ENCODE measurements at places on chromosomes 2 and 18. TPM values are rescaled to one million over a fixed set of nuclear protein-coding genes. Genes with fewer than 3 reads are reported as not detected.

The TMEFF2 gene
- not detected for total RNA-seq

- H3K27ac ChIP-seq = no peak overlapping the region
- H3K4me3 ChIP-seq = no peak overlapping the region
- DNase-seq = no peak
- H3K27me3 ChIP-seq = no peaks in the 10 kb centered on the region
- H3K4me1 ChIP-seq = no peaks in the 10 kb centered on the region
Measured at GRCh38 chr2:163646687-163647086, 89.1 kb downstream of the FIGN start.

GRCh38 chr2:18273205-18273604, 287.2 kb downstream of the RDH14 start:
- no peaks in the 10 kb centered on the region for H3K27me3 ChIP-seq
- H3K27ac ChIP-seq = no peak overlapping the region
- no peak for DNase-seq
- H3K4me3 ChIP-seq = no peak overlapping the region

GRCh38 chr2:193679847-193680246, 1485.1 kb upstream of the TMEFF2 start:
- H3K4me1 ChIP-seq = no peaks in the 10 kb centered on the region
- no peak overlapping the region for H3K4me3 ChIP-seq
- H3K27ac ChIP-seq = no peak overlapping the region
- DNase-seq = no peak
- no peaks in the 10 kb centered on the region for H3K27me3 ChIP-seq

- H3K36me3 ChIP-seq = peaks cover 9% of the 10 kb centered on the region
- no peak for DNase-seq
- peaks cover 3% of the 10 kb centered on the region for H3K4me1 ChIP-seq
- no peaks in the 10 kb centered on the region for H3K27me3 ChIP-seq
- H3K4me3 ChIP-seq = no peak overlapping the region
Measured at GRCh38 chr2:43897492-43897891, 58.7 kb downstream of the ABCG8 start.

DNA sequence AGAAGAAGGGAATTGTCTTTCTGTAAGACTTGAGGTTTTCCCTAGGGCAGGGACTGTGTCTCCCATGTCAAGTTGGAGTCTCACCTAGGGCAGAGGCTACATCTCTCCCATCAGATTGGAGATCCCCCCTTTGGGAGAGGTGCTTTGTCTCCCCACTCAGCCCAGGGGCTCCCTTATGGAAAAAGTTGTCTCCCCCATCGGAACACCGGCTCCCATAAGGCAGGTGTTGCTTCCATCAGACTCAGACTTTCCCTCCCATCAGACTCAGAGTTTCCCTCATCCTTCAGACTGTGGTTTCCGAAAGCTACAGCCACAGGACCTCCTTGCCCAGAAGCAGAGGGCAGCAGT, 5.8 kb downstream of the ANKRD53 start:
- no peaks in the 10 kb centered on the region for H3K27me3 ChIP-seq
- no peak overlapping the region for H3K4me3 ChIP-seq
- H3K4me1 ChIP-seq = peaks cover 8% of the 10 kb centered on the region
- H3K27ac ChIP-seq = no peak overlapping the region

DNA sequence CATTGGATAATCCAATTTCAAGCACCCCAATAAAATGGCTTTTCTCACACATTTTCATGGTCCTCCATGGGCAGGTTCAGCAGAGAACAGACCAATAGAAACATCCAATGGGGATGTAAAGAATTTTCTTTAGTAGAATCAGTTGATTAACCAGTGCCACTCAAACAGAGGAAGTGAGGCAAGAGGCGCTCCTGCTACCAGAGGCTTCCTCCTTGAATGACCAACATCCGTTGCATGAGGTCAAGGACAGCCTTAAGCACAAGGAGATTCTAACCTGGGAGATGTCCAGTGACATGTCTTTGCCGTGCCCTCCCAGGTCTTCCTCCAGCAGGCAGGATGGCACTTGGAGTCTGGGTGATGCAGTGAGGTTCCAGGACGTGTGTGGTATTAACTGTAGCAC, 146.6 kb downstream of the PIEZO2 start:
- H3K36me3 ChIP-seq = no peaks in the 10 kb centered on the region
- no peaks in the 10 kb centered on the region for H3K4me1 ChIP-seq
- H3K4me3 ChIP-seq = no peak overlapping the region
- DNase-seq = no peak
- no peaks in the 10 kb centered on the region for H3K27me3 ChIP-seq

The SEMA4F gene
- total RNA-seq = 7.2 TPM

DNA sequence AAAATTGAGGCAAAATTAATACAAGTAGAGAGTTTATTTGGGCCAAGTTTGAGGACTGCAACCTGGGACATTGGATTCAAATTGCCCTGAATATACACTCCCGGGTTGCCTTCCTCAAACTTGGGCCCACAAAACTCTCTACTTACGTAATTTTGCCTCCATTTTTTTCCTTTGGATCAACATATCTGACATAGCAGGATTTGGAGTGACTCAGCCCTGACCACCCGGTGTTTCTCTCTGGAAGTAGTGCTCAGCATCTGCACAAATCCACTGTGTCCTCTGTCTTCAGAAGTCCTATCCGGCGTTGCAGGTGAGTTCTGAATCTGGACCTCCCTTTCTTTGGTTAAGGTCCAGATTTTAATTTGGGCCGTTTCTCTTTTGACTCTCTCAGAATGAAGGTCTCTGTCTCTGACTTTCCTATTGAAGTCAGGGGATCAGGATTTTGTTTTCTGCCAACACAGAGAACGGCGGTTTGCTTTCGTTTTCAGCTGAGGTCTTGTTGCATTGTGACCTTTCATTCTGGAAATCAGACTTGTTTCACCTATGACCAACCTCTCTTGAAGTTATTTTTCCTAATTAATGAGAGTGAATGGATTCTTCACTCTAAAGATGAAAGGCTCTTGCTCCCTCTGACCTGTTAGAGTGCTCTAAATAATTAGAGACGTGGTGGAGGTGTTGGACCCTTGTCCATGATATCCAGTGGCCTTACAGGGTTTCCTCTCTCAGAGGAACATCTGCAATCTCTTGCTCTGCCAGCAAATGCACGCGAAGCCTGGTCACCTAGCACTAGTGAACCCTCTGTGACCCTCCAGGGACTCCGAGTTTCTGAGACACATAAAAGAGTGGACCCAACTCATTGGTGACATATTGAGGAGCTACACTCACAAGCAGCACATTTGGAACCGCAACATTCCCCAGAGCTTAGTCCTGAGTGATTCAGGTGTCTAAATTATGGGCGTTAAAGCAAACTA, 13.6 kb downstream of the TCF23 start:
- no peak overlapping the region for H3K4me3 ChIP-seq
- DNase-seq = no peak
- no peaks in the 10 kb centered on the region for H3K27me3 ChIP-seq
- H3K4me1 ChIP-seq = no peaks in the 10 kb centered on the region
- no peak overlapping the region for H3K27ac ChIP-seq

DNA sequence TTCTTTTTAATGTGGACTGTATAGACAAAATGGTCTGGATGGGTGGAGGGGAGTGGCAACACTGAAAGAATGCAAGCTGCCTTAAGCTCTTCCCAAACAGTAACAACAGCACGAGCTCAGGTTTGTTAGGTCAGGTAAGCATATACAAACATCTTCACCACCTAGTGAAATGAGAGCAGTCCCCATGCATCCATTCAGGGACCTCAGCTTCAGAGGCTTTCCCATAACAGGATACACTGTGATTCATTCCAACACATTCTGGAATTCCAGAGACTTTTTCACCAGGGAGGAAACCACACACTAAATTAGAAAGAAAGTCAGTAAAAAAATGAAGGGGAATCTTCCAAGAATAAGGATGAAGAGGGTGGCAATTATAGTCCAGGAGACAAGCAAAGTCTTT, 50.4 kb upstream of the BZW1 start:
- H3K4me1 ChIP-seq = no peaks in the 10 kb centered on the region
- no peak overlapping the region for H3K4me3 ChIP-seq
- H3K27ac ChIP-seq = no peak overlapping the region
- H3K27me3 ChIP-seq = no peaks in the 10 kb centered on the region
- H3K36me3 ChIP-seq = no peaks in the 10 kb centered on the region
- no peak for DNase-seq

Data from thyroid gland (tissue), 4 donors.